Right ventricle myocardium superior (tissue), 1 donor: ENCODE measurements at places on chromosomes 1 and 21. TPM values are rescaled to one million over a fixed set of nuclear protein-coding genes. Genes with fewer than 3 reads are reported as not detected.

Gene WNT3A
- not detected for total RNA-seq

Gene IGSF8
- 18.5 TPM for total RNA-seq

Gene LEPR
- total RNA-seq = 4.3 TPM

Gene POU3F1
- 0.16 TPM for total RNA-seq

Gene CFAP141
- total RNA-seq = not detected

Gene KCNJ9
- not detected for total RNA-seq

Gene HSD11B1
- 4.6 TPM for total RNA-seq

Gene DUSP23
- total RNA-seq = 15.5 TPM

GRCh38 chr1:81781749-81782148, 19.0 kb upstream of the ADGRL2 start:
- no peak for DNase-seq

GRCh38 chr1:47991187-47991586, 6.0 kb downstream of the TRABD2B start:
- DNase-seq = no peak

DNA sequence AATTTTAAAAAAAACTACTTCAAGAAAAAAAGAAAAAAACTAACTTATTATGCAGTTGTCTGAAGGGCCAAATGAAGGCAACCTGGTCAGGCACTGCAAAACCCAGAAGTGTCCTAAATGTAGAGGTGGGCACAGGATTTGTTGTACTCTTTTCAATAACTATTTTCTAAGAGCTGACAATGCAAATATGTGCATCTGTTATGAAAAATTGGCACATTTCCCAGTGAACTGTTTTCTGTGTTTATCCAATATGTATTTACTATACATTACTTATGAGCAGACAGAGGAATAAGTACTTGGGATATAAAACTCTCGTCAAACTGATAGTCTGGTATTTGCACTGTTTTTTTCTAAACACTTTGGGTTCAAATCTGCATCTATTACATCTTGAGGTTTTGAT, 188.0 kb upstream of the C21orf91 start:
- no peak for DNase-seq

DNA sequence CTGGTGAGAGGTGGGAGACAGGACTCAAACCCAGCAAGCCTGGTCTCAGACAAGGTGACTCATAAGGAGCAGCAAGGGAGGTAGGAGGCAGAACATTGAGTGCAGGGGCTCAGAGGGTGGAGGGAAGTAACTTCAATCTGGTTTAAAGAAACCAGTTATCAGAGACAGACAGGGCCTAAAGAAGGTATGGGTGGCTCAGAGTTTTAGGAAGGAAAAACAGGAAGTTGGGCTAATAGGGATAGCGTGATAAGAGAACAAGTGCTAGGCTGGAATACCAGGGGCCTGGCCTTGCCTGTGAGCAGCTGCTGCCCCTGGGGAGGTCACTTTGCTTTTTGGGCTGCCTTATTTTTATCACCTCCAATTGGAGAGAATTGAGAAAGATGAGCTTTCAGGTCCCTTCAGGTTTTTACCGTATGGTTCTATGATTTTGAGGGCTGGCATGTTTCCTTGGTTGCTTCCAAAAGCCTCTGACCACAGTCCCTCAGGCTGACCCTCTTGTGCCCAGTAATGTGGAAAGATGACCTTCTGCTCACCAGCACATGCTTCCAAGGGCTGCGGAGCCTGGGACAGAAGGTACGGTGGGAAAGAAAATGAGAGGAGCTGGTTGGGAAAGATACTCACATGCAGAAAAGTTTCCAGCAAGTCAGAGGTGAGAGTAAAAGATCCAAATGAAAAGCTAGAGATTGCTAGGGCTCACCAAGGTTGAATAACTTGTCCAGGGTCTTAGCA, 77.0 kb downstream of the DDR2 start:
- no peak for DNase-seq

GRCh38 chr1:171595324-171595723, 26.7 kb upstream of the MYOCOS start:
- no peak for DNase-seq

GRCh38 chr1:23448846-23449245, 24.3 kb upstream of the TCEA3 start:
- DNase-seq = no peak

GRCh38 chr1:97114842-97115241, 393.3 kb downstream of the PTBP2 start:
- DNase-seq = no peak

DNA sequence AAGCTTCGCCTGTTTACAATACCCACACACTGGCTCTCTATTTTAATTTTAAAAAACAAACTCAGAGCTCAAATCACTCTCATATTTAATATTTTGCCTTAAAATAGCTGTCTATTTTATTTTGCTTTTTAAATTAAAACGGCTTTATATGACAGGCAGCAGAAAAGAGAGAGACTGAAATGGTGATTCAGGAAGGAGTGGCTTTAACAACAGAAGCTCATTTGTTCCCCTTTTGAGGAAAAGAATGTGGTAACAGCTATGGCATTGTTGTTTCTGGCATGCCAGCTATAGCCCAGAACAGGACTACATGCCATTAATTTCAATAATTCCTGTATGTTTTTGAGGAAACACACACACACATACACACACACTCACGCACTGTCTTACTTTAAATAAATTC, 234.2 kb upstream of the PTBP2 start:
- DNase-seq = no peak

DNA sequence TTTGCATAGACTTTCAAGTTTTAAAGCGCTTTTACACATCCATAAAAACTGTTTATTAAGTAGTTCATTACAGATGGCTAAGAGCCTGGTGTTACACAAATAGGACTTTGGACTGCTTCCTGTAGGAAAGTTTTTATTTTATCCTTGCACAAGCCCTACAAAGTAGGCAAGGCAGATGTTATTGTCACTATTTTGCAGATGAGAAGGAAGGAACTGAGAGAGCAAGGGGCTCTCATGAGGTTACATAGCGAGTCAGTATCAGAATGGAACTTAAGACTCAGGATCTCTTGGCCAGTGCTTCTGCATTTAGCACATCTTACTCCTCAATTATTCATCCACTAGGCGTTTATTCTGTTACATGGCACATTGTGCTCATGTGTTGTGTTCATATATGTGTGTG, 2.6 kb upstream of the MAPKAPK2 start:
- no peak for DNase-seq
